EL (cell line): ENCODE measurements at places on chromosomes 7 and 10.

- no peak for DNase-seq
These were observed 241.3 kb upstream of the MYO3A start for GRCh38 chr10:25692761-25693160.

- DNase-seq: peak; percentile 10
These were observed 264.6 kb upstream of the BMPER start for GRCh38 chr7:33640741-33641140.

GRCh38 chr10:27626890-27627289 lies 118.7 kb downstream of the MKX start:
- no peak for DNase-seq

- DNase-seq: no peak
These were observed 67.8 kb downstream of the RAMP3 start for GRCh38 chr7:45225311-45225947.

GRCh38 chr10:82986216-82986615 lies 1111.2 kb downstream of the NRG3 start:
- DNase-seq: no peak

DNA sequence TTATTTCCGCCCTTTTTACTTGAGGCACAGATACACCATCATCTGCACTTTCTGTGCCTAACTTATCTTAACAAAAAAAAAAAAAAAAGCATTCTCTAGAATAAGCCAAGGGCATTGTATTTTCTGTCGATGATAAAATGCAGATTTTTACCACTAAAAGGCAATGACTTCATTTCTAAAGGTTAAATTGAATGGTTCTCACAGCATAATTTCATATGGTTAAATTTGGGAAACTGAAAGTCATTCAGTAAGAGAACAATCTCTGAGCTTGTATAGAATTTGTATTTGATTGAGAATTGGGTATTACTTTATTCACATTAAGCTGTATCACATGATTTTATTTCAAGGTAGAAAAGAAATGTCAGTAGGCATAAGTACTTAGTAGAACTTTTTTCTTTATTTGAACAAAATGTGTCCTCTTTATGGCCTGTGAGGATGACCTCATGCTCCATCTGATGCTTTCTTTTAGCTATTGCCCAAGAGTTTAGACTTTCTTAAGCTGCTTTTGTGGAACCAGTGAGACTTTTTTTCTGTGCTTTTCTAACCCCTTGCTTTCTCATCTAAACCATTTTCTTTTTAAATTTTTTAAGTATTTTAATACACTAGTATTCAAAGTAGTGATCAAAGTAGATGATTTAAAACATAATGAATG lies 110.3 kb downstream of the LRRC4 start:
- DNase-seq: peak; percentile 41

- no peak for DNase-seq
These were observed 73.1 kb upstream of the AASS start for GRCh38 chr7:122217125-122217524.

GRCh38 chr10:17835688-17836087 lies 26.5 kb downstream of the MRC1 start:
- DNase-seq: peak; percentile 97

GRCh38 chr7:30845426-30846135 lies 66.1 kb upstream of the AQP1 start:
- peak; percentile 53 for DNase-seq

DNA sequence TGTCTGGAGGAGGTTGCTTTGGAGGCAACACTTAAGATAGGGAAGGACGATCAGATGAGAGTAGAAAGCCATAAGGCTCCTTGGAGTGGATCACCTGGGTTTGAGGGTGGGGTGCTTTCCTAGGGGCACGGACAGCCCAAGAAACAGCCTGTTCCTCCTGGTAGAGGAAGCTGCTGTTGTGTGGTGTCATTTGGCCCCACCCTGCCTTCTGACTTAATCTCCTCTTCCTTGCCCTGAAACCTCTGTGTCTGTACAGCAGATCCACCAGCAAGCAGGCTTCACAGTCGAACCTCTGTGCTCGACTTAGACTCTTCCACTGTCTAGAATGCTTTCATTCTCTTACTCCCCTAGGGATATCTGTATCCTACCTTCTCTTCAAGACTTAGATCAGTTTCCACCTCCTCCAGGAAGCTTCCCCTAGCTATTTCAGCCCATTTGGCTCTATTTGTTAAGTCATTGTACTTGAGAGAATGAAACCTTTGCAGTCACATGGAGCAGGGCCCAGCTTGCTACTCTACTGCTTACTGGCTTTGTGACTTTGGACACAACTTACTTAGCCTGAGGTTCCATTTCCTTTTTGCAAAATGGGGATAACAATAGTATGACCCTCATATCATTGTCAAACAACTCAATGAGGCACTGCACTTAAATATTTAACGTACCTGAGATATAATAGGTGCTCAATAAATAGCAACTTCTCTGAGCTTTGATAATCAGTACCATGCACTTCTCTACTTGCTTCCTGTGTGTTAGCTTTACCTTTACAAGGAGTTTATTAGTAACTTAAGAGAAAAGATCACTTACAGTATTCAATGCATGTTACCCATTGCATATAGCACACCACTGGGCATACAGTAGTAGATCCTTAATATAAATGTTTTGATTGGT lies 5.0 kb downstream of the MXI1 start:
- no peak for DNase-seq

DNA sequence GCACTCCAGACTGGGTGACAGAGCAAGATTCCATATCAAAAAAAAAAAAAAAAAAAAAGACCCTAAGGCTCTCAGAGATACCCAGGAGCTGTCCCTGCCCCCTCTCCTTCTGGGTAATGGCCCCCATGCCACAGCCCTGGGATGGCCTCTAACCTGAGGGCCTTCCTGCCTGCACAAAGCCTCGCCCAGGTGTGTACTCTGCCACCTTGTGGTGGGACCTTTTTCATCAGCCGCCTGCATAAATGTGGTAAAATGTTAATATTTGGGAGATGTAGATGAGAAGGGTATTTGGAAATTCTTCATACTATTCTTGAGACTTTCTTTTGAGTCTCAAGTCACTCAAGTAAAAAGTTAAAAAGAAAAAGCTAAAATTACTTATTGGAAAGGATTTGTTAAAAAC lies 46.3 kb upstream of the RNF216 start:
- DNase-seq: peak; percentile 13

GRCh38 chr10:126400641-126401040 lies 12.4 kb upstream of the ADAM12 start:
- DNase-seq: no peak

- DNase-seq: peak; percentile 16
These were observed 225.4 kb downstream of the BMPER start for GRCh38 chr7:34130558-34131295.

DNA sequence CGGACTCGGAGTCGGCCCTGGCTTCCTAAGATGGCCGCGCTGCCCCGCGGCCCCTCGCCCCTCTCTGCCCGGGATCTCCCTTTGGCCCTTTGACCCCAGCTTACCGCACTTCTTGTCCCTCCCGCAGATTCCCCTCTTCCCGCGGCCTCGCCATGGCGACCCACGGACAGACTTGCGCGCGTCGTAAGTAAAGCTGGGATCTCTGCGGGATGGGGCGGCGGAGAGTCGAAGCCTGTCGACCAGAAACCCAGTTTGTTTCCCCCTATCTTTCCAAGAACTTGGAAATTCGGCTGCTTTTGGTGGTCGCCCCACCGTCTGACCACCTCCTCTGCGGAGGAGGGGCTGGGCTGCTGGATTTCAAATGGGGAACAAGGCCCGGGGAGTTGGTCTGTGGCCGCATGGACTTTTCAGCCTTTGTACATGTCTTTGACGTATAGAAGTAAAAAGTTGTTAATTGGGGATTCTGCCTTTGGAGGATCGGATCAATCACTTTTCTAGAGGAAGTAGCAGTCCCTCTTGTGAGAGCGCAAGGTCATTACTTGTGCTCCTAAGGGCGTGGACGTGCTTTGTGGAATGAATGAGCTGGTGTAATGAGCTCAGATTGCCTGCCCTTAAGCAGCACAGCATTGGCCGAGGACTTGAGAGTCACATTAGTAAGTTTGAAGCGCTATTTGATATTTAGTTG lies 553 bp downstream of the VDAC2 start:
- DNase-seq: peak; percentile 55

GRCh38 chr7:78039790-78040776 lies 241.5 kb downstream of the PHTF2 start:
- peak; percentile 15 for DNase-seq

DNA sequence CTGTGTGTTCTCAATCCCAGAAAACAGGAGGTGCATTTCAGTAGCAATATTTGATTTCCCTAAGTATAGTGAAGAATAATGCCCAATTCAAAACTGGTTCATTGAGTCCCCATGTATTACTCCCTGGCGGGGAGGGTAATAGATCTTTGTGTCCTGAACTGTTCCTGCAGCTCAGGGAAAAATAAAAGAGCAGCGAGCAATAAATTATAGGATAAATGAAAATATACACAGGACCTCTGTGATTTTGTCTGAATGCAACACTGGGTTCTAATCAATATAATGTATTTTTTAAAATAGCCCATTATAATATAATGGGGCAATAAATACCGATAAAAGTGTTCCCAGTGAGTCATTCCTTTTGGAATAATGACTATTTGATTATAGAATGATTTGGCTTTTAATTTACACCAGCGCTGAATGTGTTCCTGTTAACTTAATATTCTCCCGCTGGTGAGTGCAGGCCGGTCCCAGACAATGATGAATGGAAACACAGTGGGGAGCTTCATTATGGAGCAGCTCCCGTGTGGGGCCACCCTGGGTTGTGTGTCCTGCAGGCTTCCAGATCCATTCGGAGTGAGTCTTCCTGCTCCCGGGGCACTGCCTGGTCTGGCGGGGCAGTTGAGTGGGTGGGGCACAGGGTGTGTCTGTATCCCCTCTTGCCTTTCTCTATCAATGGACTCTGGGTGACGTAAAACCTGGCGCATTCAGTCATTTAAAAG lies 263.1 kb downstream of the ACTR3B start:
- DNase-seq: no peak

DNA sequence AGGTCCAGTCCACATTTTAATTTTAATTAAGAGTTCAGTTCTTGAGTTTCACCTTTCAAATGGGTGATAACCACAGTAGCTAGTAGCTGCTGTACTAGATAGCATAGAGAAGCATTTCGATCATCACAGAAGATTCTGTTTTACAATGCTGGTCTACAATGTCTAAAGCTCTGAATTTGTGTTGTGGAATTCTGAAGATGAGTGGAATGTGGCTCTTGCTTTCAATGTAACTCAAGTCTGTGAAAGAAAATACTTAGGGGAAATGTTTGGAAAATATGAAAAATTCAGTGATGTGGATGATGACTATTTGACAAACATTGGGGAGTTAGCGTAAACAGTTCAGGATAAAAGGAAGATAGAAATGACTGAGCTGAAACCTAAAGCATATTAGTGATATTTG lies 139.4 kb downstream of the GNAT3 start:
- DNase-seq: peak; percentile 76

GRCh38 chr10:112376396-112376790 lies 2.5 kb downstream of the ACSL5 start:
- no peak for DNase-seq

DNA sequence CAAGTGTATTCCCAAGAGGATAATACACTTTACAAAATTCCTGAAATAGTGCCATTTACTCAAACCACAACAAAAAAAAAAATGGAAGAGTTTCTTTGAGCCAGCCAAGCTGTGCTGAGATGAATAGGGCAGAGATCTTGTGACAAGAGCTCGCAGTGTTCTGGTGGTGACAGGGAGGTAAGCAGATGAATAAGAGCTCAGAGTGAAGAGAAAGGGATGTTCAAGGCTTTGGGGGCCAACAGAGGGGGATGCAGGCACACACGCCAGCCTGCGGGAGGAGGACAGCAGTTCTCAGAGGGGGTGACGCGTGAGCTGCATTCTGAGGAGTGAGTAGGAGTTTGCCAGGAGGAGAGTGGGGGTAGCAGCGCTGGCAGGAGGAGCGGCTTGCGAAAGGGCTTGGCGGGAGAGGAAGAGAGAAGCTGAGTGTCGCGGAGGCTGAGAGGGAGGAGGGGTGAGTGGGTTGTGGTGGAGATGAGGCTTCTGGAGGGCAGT lies 194.4 kb upstream of the IMMP2L start:
- peak; percentile 38 for DNase-seq

- no peak for DNase-seq
These were observed 400.3 kb upstream of the ADARB2 start for GRCh38 chr10:2137549-2138174.

DNA sequence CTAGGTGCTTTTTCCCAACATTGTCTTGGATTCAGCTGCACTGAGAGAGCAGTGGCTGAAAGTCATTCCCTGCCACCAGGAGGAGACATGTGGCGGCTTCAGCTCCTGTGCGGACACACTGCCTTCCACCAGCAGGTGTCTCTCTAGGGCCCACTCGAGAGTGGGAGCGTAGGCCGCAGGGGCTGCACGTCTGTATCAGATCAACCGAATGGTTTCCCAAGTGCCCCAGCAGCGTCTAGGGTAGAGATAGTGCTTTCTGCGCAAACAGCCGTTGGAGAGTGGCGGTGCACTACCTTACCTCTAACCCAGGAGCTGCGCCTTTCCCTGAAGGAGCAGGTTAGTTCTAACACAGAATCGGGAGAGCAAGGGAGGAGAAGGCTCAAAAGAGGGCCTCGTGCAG lies 31.7 kb downstream of the PAPOLB start:
- peak; percentile 34 for DNase-seq

DNA sequence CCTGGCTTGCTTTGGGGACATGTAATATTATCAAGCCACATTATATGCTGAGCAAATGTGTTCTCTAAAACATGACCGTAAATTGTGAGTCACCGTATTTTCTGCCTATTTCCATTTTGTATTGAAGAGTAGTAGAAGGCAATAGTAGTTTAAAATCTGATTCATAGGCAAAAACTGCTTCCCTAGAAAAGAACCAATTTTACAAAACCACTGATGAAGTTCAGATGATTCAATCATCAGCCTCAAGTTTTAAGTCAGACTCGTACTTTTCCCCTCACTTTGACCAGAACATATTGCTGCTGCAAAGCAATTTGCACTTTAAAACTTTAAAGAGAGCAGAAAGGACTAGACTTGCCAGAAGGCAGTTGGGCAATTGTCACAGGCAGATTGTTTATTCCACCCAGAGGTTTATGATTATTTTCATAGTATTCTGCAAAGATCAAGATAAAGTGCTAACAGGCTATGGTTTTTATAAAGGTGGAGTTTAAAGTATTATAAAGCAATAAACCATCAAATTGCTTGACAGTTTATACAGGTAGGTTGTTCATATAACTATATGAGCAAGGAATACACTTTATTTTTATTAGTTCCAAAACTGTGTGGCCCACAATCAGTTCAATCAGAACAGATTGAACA lies 168.2 kb downstream of the ETV1 start:
- no peak for DNase-seq

- peak; percentile 91 for DNase-seq
These were observed 25.5 kb downstream of the VOPP1 start for GRCh38 chr7:55546814-55547213.

DNA sequence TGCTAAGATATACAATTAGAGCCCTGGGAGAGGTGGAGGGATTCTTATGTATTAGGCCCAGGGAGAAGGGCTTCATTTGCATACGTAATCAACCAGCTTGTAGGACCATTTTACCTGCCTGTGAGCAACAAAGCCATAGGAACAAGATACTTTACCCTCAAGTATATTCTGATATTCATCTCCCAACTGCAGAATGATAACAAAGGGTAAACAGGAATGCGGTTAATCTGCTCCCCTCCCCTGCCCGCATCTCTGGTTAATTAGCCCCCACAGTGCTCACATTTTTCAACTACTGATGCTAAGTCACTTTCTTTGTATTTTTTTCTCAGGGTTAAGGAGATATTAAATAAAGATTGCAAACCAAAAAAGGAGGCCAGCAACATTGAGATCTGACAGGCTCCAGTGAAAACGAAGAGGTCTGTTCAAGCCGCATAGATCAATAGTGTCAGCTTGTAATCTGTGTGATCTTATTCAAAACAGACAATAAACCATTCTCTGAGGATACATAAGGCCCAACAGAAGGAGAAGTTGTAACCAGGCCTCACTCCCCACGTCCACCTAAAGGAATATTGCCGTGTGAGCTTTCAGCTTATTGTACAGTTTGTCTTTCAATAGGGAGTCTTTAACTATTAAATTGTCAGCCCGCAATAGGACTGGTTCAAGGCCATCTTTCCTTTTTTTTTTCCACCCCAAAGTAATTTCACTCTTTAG lies 203.4 kb downstream of the RAPGEF5 start:
- no peak for DNase-seq
